Heart left ventricle (tissue), 16 donors: ENCODE measurements at places on chromosomes 1 and 21. TPM values are rescaled to one million over a fixed set of nuclear protein-coding genes. Genes with fewer than 3 reads are reported as not detected.

DNA sequence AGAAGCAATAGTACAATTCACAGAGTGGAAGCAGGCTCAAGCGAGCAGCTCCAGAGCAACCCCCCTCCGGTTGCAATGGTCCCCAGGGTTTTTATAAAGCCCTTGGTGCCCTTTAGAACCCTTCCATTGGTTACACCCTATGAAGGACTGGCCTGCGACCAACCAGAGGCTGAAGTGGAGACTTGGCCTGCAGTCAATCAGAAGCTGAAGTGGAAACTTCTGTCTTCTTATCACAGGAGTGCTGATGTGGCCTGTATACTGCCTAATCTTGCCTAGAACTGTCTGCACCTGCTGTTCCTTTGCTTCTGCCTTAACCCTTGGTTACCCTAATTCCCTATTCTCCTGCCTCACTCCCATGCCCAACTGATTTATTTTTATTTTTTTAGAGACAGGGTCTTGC is 15.4 kb upstream of the FRRS1 start:
- no peak for DNase-seq

GRCh38 chr1:150102986-150103385 is 35.4 kb downstream of the VPS45 start:
- no peak for DNase-seq

GRCh38 chr21:26148840-26149354 is 21.7 kb downstream of the APP start:
- DNase-seq = no peak

- DNase-seq = no peak
These were observed 37.3 kb upstream of the RUNX1 start for GRCh38 chr21:35086357-35086756.

GRCh38 chr1:116855191-116855619 is 54.5 kb upstream of the PTGFRN start:
- peak; percentile 54 for DNase-seq

Gene JAK1
- 20.5 TPM for polyA plus RNA-seq
